ENCODE measurements at places on chromosomes 1 and 21.

DNA sequence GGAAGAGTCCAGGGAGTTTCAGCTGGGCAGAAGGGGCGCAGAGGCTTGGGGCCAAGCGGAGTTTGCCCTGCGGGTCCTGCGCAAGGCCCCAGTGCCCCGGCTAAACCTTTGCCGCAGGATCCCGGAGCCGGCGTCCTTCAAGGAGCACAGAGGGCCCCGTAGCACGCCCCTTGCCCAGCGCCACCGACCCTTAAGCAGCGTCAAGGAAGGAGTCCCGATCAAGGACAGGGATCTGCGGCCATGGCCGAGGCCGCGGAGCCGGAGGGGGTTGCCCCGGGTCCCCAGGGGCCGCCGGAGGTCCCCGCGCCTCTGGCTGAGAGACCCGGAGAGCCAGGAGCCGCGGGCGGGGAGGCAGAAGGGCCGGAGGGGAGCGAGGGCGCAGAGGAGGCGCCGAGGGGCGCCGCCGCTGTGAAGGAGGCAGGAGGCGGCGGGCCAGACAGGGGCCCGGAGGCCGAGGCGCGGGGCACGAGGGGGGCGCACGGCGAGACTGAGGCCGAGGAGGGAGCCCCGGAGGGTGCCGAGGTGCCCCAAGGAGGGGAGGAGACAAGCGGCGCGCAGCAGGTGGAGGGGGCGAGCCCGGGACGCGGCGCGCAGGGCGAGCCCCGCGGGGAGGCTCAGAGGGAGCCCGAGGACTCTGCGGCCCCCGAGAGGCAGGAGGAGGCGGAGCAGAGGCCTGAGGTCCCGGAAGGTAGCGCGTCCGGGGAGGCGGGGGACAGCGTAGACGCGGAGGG, 520 bp downstream of the CLIC6 start:
- no peak for DNase-seq

GRCh38 chr1:236301080-236301957, 19.6 kb upstream of the ERO1B start:
- DNase-seq: no peak

DNA sequence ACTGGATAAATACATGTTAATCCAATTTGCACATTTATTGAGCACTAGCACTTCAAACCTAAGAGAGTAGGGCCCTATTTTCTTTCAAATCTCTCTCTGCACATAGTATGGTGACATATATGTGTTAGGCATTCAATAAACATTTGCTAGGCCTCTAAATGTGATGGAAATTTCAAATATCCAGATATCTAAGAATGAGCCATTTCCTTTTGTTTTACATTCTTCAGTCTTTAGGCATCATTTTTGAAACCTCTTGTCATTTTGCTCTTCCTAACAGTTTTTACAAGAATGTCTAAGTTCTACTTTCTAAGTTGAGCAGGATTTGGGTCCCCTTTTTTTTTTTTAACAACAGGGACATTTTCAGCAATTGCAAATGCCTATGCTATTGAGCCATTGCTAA, 395.7 kb upstream of the ST6GALNAC5 start:
- no peak for DNase-seq

GRCh38 chr1:31834501-31834900, 18.7 kb upstream of the SPOCD1 start:
- no peak for DNase-seq

- no peak for DNase-seq
These were observed 24.2 kb upstream of the PEX19 start for GRCh38 chr1:160309185-160309557.

GRCh38 chr1:240508201-240508600, 103.8 kb downstream of the GREM2 start:
- DNase-seq: no peak

DNA sequence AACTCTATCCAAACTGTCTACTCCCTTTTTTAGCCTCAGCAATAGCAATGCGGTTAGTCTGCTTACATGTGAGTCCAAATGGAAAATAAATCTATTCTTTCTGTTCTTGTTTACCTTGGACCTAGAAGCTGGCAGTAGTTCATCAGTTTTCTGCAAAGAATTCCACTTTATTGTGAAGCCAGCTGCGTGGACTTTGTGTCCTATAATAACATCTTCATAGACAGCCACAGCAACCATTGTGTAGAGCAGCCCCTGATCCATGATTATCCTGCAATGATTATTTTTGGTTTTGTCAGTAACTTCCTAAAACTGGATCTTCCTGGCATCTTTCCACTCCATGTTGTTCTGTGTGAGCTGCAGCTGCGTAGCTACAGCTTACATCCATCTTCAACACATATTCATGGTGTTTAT, 408.7 kb downstream of the NUF2 start:
- DNase-seq: no peak

DNA sequence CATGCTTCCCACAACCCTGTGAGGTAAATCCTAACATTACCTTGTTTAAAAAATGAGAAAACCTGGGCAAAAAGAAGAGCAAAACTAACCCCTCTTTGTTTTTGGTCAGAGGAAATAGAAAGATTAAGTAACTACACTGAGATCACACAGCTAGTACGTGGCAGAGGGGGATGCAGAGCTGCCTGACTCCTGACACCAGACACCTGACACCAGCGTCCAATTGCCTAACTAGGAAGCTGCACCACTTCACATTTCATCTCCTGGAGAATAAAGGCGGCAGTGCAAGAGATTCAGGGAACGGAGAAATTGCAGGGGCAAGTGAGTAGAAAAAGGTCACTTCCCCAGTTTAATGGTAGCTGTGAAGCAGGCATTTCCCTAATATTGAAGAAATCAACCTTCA, 229.3 kb upstream of the PTBP2 start:
- DNase-seq: no peak

GRCh38 chr1:155698382-155699038, 9.6 kb downstream of the DAP3 start:
- no peak for DNase-seq

GRCh38 chr1:31381394-31382294, 8.8 kb upstream of the FABP3 start:
- no peak for DNase-seq

- DNase-seq: no peak
These were observed 151.2 kb downstream of the OMA1 start for GRCh38 chr1:58395355-58395754.

DNA sequence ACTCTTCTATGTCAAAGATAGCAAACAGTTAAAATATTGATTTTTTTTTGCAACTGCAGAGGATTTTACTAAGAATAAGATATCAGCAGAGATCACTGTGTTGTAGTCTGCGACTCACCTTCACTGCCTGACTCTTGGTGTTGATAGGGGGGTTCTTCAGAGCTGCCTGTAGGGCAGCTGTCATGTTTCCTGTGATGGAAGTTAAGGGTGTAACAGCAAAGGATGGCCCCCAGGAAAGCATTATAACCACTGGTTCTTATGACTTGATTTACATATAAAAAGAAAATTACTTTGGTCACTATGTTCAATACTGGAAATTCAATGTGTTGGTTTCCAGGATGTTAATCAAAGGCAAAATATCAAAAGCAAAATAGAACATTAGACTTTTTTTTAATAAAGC, 2.6 kb downstream of the ARPC5 start:
- DNase-seq: no peak

GRCh38 chr1:37096523-37096922, 62.2 kb upstream of the GRIK3 start:
- no peak for DNase-seq

GRCh38 chr1:67514300-67514699, 84.1 kb upstream of the SERBP1 start:
- no peak for DNase-seq

DNA sequence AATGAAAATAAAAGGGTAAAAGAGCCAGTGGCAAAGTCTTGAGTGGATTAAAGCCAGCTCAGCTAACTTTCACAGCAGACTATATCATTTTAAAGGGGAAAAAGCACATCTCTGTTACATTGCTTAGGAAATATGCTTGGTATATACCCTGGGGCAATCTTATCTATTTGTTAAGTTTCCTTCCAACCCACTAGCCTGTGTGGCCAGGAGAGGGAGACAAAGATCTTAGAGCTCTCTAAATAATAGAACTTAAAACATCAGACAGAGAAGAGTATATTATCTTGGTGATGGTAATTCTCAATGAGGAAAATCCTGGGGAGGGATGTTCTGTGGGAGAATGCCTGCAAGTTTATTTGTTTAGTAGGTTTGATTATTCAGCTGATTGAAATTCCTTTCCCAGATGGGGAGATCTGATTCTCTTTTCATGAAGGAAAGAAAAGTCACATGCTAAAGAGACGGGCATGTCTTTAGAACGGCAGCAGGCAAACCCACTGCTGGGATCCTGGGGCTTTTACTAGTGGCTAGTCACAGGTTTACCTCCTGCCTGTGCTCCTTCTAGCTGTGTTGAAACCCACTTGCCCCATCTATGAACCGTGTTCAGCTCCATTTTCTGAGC, 3.6 kb downstream of the KCNE2 start:
- DNase-seq: peak; percentile 58

DNA sequence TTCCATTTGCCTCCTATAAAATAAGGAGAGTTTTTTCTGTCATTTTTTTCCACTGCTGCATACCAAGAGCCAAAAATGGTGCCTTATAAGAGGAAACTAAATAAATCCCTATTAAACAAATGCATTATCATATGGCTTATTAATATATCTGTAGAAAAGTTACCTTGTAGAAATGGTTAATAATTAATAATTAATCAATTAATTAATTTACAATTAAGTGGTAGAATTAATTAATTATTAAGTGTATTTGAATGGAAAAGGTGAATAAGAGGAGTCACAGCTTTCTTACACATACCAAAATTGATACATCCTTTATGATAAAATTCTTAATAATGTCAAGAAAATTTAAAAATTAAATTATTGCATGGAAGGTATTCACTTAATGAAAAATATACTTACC, 35.6 kb upstream of the RGS18 start:
- DNase-seq: no peak

DNA sequence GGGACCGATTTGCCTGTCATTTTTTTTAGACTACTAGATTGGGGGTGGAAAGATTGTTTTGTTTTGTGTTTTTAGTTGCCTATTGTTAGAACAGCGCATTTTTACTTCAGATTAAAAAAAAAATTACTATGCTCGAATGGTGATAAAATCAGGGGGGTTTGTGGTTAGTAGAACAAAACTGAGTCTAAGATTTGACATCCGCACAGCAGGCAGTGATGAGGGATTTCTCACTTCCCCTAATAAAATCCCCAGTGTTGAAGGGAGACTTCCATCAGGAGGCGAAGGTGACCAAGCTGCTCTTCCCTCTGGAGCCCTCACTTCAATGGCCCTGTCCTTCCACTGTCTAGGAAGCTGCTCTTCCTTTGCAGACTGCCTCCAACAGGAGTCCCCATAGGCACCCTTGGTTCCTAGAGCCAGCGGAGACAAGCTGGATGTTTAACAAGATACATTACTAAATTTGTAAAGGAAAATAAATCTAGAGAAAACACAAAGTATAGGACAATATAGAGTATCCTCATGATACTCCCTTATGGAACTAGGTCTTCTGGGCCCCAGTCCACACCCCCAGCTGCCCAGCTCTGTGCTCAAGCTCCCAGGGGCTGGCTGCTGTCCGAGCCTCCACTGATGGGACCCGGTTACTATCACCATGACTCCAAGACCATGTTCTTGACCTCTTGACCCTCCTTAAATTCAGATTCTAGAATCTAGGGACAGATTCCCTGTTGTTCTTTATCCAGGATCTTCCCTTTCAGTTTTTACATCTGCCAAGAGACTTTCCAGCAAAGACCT, 31.0 kb downstream of the TENT5C start:
- no peak for DNase-seq

DNA sequence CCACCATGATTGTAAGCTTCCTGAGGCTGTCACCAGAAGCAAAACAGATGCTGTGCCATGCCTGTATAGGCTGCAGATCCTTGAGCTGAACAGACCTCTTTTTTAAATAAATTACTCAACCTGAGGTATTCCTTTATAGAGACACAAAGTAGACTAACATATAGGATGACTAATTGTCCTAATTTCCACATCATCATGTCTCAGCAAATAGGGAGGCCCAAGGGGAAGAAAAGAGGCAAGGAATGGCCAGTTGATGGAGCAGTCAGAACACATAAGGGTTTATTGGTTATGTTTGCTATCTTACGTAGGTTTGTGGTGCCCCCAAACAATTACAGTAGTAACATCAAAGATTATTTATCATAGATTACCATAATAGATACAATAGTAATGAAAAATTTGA, 126.2 kb downstream of the RASAL2 start:
- no peak for DNase-seq

DNA sequence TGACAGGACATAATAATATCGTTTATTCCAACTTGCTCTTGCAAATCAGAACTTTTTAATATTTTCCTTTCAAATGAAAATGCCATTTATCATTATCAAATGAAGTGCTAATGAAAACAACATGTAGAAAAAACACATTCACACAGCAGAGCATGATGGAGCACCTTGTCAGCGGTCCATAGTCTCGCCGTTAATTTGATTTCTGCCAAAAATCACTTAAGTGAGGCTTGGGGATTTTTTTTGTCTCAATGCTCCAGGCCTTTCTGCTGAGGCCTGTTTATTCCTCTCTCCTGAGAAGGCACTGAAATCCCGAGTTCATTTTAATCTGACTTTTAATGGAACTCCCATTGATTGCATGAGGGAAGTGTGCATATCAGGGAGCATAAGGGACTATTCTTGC, 122.5 kb downstream of the ELAVL4 start:
- DNase-seq: no peak

DNA sequence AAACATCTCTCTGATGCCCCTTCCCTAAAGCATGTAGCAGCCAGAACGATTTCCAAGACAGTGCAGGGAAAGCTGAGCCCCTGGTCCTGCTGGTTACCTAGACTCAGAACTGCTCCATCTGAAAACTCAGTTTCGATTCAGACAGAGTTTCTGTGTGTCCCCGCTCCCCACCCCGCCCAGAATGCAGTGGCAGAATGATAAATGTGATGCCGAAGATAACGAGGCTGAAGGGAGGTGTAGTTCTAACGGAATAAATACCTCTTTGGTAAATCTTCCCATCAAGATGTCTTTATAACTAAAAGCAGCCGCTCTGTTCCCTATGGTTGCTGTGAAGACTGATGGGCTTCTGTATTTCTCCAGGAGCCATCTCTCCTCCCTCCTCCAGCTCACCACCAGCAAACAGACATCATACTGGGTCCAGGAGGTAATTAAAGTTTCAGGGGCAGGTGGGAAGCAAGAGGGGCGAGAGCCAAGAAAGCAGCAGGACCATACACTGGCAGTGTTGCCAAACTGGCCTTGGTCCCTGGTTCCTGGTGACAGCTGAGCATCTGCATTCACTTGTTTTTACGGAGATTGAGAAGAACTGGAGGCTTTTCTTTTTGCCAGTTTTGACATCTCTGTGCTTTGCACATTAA, 76.9 kb downstream of the DDX20 start:
- DNase-seq: no peak

DNA sequence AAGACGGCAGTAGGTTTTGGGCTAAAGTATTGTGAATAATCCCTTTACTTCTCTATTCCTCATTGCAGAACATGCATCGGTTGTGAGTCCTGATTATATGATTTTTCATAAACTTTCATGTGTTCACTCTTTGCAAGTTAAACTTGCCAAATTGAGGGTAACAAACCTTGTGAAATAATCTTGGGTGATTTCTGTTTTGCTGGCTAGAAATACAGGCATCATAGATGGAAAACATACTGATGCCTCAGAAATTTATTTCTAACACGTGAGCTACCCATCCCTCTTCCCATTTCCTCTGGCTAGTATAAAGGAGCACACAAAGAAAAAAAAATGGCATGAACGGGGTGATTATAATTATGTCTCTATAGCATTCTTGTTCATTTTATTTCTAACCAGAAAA, 39.6 kb downstream of the RGS5 start:
- no peak for DNase-seq

- no peak for DNase-seq
These were observed 13.0 kb downstream of the TAL1 start for GRCh38 chr1:47219001-47219400.

- DNase-seq: no peak
These were observed 50.8 kb upstream of the KCNJ6 start for GRCh38 chr21:37967036-37967435.

- DNase-seq: peak; percentile 71
These were observed 70.8 kb upstream of the CLDN14 start for GRCh38 chr21:36550761-36551160.
